NCI-H510A treated with DMSO at 0.1 percent for 48 hours (cell line): ENCODE measurements at places on chromosomes 4 and X.
A peak's percentile ranks its signal among the peaks of the same experiment; 100 is the strongest.

- no peak for DNase-seq
Measured at GRCh38 chr4:4415107-4415805, 28.4 kb downstream of the NSG1 start.

- DNase-seq: no peak
Measured at GRCh38 chrX:112901869-112902725, 61.5 kb upstream of the AMOT start.

DNA sequence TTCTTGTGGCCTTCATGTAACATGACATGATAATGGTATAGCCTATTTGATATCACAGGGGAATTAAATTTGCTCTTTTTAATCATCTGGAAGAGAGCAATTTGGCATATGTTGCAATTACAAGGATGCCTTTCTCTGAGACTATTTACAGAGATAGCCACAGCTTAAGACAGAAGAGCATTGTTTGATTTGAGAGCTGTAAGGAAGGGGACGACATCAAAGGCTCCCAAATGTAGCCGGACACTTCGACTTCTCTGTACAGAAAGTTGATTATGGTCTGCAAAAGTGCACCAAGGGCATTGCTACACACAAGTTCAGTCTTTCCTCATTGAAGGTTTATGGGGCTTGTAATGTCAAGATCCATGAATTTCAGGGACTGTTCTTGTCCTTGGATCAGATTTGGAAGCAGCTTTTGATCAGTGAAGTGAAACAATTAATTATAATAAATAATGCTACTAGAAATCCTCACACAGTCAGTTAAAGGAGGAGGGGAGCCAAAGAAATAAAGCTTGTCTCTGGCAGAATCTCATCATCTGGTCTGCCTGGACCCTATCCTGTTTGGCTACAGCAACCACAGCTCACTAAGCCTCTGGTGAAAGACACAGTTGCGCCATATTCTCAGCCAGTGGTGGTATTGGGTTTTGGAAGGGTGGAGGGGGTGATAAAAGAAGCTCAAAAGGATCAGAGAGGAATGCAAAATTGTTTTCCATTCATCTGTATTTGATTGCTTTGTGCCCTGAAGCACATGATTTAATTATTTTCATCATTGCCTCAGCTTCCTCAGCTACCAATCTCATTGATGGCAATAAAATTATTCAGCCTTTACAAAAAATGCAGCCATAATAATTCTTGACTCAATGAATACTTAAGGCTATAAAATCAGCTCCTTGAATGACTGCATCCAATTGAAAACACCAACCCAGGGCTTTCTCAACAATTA, 654.3 kb upstream of the LCORL start:
- no peak for DNase-seq

DNA sequence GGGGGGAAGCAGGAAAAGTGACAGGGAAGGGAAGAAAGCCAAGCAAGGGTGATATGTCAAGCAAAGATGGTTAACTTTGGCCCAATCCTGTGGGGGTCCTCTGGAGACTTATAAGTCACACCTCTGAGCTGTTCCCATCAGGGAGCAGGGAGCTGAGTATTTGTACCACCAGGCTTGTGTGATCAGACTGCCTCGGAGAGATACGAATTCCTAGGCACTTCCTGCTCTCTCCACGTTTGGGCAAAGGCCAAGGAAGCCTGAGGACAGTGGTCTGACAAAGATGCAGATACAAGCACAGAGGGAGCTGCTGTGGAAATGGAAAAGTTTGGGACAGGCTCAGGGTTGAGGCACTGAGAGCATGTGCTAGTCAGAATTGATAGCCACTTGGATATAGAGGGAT, 10.4 kb upstream of the PPP3CA start:
- DNase-seq: no peak

DNA sequence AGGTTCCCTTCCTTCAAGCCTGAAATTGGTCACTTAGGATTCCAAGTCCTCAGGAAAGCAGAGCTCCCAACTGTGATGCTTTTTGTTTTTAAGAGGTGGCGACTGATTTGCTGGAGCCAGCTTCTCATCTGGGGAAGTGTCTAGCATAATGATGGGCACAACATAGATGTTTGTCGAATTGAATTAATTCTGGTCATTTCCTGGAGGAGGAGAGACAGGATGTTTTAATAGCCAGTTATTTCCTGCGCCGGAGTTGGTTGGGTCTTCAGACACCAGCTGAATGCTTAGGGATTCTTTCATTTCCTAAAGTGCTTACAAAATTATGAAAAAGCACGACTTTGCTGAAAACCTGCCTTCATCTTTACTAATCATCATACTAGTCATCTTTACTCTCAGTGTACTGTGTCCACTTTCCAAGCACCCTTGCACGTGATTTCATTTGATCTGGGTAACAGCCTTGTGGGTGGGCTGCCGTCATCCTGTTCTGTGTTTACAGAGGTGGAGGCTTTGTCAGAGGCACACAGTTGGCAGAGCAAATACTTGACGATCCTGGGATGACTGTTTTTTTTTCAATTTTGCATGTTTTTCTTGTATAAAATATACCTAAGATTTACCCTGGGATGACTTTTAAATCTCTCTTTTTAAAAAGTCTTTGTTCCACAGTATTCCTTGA, 49.5 kb downstream of the RGS12 start:
- DNase-seq: peak; percentile 32

DNA sequence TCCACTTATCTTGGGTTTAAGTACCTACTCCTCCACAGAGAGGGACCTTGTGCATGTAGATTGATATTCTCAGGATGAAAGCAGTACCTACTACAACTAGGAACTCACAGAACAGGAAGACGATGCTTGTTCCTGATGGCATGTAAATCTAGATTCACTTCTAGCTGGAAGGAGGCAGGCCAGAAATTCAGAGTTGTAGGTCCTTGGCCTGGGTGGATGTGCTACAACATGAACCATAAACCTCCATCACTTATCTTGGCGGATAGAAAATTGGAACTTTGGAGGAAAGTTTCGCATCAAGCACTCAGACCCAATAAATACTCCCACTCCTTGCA, 9.3 kb upstream of the SMIM20 start:
- DNase-seq: no peak

- DNase-seq: no peak
Measured at GRCh38 chrX:19875050-19875431, 12.4 kb downstream of the SH3KBP1 start.

DNA sequence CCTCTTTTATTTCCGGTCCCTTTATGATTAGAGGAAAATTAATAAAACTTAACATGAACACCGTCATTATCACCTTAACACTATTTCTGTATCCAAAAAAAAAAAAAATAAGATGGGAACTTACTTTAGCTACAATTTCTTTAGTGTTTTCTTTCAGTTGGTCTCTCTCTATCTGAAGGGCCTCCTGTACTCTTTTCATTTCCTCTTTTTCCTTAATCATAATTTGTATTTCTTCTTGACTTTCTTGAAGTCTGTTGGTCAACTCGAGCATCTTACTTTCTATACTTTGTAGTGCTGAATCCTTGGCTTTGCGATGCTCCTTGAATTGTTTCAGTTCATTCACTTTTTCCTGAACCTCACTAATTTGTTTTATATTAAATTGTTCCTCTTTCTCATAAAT, 45.3 kb upstream of the BDH2 start:
- DNase-seq: no peak

DNA sequence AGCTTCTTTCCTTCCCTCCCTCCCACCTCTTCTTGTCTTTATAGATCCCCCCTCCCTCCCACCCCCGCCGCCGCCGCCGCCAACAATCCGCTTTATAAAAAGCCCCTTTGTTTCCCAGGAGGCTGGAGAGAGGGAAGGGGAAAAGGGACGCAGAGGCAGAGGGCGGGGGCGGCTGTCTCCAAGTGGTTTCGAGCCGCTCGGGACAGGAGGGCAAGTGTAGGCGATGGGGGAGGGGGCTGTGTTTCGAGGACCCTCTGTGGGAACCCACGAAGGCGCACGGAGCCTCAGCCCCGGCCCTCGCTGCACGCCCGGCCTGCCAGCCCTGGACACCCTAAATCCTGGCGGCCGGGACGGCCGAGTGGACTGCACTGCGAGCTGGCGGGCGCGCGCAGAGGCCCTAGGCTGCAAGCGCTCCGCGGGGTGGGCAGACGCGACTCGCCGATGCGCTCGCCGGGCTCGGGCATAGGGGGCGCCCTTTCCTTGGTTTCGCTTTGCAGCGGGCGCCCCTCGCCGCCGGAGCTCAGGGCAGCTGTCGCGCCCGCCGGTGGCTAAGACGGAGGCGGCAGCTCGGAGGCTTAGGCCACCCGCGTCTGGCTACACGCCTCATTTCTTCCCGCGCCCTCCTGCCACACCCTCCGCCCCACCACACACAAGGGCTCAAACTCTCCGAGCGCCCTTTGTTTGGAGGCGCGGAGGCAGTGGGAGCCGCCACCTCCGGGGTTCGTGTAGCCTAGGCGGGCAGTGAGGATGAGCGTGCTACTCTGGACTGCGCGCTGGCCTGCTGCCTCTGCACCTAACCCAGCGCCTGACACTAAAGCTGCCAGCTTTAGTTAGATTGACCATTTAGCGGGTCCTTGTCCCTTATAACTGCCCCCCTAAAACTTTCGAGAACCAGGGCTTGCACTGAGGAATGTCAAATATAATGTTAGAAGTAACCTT, 2.2 kb downstream of the MAMLD1 start:
- no peak for DNase-seq

DNA sequence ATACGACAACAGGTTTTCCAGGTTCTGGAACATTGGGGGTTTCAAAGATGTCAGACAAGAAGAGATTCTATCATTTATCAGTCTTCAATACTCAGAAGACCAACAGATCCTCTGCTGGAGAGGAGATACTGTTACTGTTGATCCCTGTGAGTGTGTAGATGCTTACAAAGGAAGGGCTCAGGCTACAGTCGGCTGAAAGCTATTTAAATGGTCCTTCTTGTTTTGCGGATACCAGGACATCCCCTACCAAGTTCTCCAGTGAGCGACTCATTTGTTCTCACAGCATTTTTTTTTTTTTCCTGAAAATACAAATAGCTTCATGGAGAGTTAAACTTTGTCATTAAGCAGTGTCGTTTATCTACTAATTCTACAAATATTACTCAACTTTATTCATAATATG, 201.6 kb downstream of the CAMK2D start:
- DNase-seq: no peak

DNA sequence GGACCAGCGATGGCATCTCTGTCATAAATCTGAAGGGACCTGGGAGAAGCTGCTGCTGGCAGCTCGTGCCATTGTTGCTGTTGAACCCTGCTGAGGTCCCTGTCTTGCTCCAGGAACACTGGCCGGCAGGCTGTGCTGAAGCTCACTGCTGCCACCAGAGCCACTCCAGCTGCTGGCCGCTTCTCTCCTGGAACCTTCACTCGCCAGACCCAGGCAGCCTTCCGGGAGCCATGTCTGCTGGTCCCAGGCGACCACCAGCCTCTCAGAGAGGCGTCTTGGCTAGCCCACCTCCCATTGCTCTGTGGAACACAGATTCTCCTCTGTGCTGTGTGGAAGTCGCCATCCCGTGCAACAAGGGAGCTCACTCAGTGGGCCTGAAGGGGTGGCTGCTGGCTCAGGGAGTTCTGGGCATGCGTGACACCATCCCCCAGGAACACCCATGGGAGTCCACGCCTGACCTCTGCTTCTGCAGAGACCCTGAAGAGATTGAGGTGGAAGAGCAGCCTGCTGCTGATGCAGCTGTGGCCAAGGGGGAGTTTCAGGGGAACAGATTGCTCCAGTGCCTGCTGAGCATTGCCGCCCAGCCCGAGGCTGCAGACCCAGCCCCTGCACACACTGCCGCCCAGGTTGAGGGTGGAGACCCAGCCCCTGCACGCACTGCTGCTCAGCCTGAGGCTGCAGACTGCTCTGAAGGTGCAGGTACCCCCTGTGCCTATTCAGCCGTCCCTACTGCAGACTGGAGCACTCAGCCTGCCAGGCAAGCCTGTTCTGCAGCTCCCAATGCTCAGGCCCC, 33.1 kb upstream of the CYP4V2 start:
- no peak for DNase-seq

GRCh38 chrX:146036000-146036399, 218.4 kb downstream of the SLITRK2 start:
- DNase-seq: no peak

DNA sequence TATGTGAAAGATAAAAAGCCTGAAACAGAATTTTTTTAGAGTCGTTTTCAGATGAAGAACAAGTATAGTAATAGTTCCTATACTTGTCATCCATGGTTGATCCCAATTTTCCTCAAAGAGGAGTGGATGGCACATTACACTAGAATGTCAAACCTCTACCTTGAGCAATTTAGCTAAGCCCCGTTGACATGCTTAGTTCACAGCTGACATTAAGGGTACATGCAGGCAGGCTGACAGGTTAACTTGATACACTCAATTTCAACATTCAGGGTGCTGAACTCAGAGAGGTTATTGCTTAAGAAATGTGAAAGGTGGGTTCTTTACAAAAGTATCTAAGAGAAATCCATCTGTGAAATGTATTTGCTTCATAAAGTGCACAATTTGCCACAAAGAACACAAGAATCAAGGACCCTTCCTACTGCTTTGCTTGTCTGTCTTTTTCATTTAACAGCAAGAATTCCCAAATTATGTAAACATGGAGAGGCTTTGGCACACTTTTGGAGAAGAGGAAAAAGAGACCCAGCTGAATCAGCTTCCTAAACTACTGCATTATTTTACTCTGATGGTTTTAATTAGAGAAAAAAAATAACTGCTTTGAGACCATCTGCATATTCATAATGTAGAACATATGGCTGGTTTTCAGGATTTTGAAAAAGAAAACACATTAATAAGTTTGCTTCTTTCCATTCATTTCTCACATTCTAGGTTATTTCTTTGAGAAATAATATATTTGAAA, 122.5 kb upstream of the DDIT4L start:
- DNase-seq: no peak

- no peak for DNase-seq
Measured at GRCh38 chrX:2401590-2402360, 99.0 kb downstream of the DHRSX start.

DNA sequence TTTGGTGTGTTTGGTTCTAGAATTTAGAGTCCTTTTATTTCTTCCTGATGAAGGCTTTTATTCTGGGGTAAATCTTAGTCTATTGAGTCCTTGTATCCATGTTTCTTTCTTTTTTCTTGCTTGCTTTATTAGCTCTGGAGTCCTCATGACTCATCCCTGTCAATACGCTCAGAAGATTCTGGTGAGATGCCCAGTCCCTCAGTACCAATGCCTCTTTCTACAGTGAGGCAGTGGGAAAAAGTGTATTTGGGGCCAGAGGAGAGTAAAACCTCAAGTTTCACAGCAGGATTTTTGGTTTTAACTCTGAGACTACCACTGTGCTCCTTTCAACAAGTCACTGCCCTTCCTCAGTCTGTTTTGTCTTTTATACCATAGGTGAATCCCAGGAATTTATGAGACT, 368.0 kb downstream of the GBA3 start:
- no peak for DNase-seq

DNA sequence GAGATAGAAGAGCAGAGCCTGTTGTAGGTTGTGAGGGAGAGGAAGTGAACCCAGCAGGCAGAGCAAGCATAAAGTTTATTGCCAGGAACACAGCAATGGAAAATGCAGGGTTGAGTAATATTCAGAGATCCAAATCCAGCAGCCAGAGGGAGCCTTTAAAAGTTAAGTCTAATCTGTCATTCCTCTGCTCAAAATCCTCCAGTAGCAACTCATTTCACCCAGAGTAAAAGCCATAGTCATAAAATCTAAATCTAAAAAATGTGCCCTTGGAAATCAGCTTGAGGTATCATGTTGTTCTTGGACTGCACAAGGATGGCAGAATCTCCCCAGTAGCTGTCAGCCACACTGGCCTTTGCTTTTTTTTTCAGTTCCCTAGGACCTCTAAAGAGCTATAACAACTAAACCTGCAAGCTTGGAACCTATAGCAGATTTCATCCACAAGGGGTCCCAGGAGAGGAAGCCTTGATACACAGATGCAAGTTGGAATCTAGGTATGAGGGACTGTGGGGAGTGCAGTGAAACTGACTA, 62.9 kb upstream of the FRAS1 start:
- no peak for DNase-seq

- DNase-seq: no peak
Measured at GRCh38 chr4:109588176-109588575, 28.1 kb downstream of the MCUB start.

GRCh38 chr4:7546809-7547367, 112.2 kb upstream of the PSAPL1 start:
- DNase-seq: no peak
